ENCODE measurements at places on chromosomes 11 and 22.

- no peak for DNase-seq
Measured at GRCh38 chr11:64731601-64732000, 8.6 kb upstream of the NRXN2 start.

DNA sequence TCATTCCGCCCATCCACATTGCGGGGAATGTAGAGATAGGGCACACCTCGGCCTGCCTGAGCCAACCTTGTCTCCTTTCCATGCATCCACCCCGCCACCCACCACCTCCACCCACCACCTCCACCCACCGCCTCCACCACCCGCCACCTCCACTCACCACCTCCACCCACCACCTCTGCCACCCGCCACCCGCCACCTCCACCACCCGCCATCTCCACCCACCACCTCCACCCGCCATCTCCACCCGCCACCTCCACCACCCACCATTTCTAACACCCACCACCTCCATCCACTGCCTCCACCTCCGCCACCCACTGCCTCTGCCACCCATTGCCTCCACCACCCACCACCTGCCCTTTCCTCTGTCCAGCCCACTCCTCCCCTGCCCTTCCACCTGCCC is 78.4 kb downstream of the IGLL1 start:
- no peak for DNase-seq

DNA sequence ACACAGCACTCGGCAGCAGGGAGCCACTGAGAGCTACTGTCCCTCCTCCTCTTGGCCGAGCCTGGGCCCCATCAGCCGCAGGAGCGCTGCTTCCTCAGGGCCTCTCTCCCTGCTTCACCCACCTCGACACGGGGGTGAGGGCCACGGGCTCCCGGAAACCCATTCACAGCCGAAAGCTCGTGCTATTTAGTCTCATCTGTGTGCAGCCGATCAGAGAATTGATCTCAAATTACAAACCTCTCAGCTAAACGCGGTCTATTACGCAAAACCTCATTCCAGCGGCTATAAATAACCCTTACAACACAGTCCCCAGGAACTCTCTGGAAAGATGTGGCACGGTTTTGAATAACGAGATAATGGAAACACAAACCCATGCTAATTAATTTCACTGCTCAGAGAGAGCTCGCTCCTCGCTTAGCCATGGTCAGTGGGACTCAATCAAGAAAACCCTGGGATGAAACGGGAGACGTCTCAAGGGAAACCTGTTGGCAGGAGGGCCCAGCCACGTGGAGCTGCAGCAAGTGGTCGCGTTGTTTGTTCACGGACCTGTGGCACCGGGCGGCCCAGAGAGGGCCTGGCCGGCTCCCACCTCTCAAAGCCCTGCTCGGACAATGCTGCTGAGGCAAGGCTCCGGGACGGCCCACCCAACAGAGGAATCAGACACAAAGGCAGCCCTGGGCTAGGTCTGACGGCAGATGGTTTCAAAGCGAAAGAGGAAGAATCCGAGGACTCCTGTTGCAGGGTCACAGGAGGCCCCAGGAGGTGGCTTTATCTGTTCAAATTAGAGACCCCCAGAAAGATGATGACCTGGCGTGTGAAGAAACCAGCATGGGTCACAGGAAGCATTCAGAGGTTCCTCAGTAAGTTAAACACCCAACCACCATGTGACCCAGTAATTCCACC is 210.5 kb downstream of the CTTN start:
- DNase-seq, result no peak

- DNase-seq, result no peak
Measured at GRCh38 chr22:35319244-35319985, 19.7 kb downstream of the TOM1 start.

GRCh38 chr11:12800032-12800671 is 125.9 kb downstream of the TEAD1 start:
- no peak for DNase-seq

DNA sequence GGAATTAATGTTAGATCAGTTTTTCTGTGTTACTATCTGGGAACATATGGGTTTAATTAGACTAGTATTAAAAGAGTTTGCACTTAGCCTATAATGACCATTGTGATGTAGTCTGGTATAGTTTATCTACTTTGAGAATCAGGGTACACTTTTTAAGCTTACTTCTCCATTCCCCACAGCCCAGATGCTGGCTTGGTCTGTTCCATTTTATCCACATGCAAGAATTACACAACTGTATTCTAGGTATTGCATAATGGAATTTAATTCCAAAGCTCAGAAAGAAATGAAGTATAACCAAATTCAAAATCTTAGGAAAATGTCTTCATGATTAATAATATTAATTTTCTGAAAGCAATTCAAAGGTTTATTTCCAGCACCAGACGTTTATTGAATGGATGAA is 122.2 kb upstream of the PDGFD start:
- DNase-seq, result no peak

DNA sequence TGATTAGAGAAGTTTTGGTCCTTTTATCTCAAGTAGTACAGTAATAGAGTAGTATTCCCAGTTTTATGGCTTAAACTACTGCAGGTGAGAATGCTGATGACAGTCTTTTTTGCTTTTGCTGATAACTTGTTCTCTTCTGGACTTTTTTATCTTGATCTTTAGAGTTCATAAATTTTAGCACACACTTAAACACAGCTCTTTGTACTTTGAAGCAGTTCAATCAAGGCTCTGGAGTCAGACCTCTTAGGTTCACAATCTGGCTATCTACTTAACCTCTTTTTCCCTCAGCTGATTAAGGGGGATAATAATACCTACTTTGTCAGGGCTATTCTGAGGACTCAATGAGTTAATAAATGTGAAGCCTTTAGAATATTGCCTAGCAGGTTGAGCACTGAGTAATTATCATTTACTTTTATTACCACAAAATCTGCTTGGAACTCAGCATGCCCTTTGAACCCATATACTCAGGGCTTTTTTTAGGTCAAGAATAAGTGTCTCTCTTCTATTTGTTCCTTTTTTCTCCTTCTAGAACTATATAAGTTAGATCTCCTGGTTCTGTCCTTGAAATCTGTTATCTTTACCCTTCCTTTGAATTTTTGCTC is 51.9 kb downstream of the CSTF3 start:
- DNase-seq, result no peak

DNA sequence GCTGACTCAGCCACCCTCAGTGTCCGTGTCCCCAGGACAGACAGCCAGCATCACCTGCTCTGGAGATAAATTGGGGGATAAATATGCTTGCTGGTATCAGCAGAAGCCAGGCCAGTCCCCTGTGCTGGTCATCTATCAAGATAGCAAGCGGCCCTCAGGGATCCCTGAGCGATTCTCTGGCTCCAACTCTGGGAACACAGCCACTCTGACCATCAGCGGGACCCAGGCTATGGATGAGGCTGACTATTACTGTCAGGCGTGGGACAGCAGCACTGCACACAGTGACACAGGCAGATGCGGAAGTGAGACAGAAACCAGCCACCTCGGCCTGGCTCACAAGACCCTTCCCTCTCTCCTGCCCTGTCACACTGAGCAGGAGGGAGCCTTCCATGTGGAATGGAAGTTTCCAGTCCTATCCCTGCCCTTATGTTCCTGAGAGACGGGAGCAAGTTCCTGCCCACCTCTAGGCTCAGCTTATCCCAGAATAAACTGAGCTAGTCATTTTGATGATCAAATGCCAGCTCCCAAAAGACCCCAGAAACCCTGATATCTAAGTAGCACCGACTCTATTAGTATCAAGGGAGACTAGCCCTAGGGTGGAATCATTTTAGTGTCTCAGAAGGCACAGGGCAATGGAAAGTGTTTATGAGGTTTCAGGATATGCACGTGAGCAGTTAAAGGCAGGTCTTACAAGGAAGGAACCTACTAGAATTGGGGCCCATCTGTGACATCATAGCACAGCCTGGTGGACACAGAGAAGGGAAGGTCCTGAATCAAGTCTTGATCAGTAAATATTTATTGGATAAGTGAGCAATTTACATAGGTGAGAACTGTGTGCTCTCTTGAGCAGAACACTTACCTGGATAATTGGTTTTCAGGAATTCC is 6.3 kb upstream of the IGLL5 start:
- peak; percentile 55 for DNase-seq

DNA sequence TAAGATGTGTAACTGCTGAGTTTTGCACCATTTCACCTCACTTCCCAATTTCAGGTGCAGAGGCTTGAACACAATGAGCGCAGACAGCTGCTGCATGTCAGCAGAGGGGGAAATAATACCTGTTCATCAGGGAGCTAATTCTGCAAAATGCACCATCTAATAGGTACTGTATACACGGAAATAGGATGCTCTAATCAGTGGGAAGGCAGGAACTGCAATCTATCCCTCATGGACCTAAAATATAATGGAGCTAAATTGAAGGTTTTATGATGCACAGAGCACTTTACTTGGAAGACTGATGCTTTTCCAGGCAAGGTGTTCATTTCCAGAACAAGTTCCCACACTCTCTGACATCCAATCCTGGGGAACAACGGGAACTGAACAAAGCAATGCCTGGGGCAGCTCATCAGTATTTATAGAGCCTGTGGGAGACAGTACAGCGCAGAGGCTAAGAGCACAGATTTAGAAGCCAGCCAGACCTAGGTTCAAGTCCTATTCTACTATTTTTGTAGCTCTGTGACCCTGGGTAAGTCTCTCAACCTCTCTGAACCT is 78.5 kb downstream of the TENM4 start:
- DNase-seq, result no peak

DNA sequence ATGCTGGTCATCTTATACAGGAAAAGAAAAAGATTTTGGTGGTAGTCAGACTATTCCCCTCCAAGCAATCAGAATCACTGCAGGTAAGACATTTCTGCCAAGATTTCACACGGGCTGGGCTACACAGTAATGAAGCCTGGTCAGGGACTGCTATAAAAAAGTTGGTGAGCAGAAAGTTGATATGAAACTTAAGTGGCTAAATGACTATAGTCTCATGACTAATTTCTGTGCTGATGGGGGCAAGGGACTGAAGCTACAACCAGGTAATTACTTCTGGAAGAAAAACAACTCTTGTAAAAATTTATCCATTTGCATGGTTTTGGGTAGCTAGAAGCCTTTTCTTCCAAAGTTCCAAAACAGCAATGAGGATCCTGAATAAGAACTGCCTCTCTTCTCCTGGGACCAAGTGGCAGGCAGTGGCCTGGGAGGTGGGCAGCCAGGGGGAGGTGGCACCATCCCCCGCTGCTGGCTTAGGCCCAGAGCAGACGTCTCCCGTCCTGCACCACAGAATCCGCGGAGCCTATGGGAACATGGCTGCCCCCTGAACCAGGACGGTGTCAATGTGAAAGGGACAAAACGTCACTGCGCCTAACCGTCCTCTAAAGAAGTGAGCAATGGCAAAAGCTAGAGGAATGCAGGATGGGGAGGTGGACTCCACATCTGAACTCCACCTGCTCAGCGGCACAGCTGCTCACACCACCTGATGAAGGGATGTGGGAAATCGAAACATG is 122.6 kb upstream of the LMO1 start:
- peak; percentile 50 for DNase-seq

- no peak for DNase-seq
Measured at GRCh38 chr22:38296372-38296771, 20.9 kb downstream of the CSNK1E start.

- DNase-seq, result no peak
Measured at GRCh38 chr11:118260353-118260752, 3.7 kb downstream of the MPZL2 start.

DNA sequence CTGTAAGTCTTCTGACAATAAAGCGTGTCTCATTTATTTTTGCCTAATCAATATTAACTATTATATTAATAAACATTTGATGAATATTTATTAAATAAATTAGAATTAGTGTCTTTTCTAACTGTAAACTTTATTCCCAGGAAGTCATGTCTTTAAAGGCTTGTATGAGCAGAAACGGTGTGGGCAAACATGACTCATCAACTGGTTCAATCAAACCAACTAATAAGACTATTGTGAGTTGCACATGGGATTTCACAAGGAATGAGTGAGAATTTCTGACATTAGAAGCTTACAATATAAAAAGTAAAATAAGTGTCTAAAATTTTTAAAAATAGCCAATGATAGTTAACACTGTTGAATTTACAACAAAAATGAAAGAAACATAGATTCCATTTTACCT is 259.2 kb upstream of the CTSC start:
- DNase-seq, result no peak

- no peak for DNase-seq
Measured at GRCh38 chr11:15816260-15816871, 540.0 kb downstream of the SOX6 start.

- DNase-seq, result peak; percentile 54
Measured at GRCh38 chr22:41405588-41405987, 23.8 kb downstream of the TEF start.

DNA sequence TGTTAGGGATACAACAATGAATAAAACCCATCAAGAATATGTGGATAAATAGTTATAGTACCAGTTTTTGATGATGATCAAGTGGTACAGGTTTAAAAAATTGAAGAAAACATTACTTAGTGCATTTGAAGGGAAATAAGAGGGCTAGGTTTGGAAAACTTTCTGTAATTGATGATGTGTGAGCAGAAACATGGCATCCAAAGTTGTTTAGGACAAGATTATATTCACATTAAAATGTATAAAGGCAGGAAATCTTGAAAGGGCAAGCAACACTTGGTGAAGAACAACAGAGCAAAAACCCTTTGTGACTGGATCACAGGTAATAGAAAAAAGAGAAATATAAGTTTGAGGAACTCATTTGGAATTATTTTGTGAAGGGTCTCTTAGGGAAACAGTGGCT is 572.3 kb upstream of the RAG2 start:
- no peak for DNase-seq

DNA sequence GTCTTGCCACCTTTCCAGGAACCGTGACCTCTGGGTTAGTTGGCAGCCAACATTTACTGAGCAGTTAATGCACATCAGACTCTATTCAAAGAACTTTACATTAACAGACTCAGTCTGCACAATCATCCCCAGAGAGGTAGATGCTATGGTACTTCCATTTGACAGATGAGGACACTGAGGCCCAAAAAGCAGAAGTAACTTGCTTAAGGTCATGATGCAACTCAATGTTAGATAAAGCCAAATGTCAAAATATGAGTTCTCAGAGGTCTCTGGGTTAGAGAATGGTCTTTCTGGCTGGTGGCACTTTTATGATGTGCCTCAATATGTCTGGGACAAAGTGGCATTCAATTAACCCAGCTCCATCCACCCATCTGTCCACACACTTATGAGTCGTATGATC is 450.0 kb downstream of the MIAT start:
- DNase-seq, result no peak

DNA sequence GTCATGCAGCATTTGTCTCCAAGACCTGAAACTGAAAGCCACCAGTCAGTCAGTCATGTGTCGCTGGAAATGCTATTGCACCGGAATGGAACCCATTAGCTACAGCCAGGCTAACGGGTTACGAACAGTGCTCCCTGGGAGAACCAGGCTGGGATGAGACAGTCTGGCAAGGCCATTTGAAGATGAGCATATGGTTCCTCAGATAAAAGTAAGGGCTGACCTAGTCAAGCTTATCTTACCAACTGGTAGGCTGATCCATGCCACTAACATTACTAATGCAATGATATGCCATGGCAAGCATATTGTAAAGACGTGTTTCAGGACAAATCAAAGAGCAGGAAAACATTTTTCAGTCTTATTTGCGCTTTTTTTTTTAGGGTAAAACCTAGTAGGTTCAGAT is 28.4 kb downstream of the NAP1L4 start:
- no peak for DNase-seq

- DNase-seq, result no peak
Measured at GRCh38 chr22:25880524-25880923, 138.5 kb downstream of the MYO18B start.

- no peak for DNase-seq
Measured at GRCh38 chr22:21635771-21636510, 3.4 kb downstream of the CCDC116 start.
